ENCODE measurements at places on chromosomes 16 and 17.
A peak's percentile ranks its signal among the peaks of the same experiment; 100 is the strongest.

GRCh38 chr17:68053231-68054013 lies 17.9 kb downstream of the KPNA2 start:
- DNase-seq: no peak

- peak; percentile 63 for DNase-seq
Measured at GRCh38 chr17:42686520-42687128, 4.3 kb downstream of the CNTNAP1 start.

GRCh38 chr17:67374329-67375053 lies 2.6 kb upstream of the PITPNC1 start:
- peak; percentile 82 for DNase-seq

- DNase-seq: no peak
Measured at GRCh38 chr17:46915596-46915995, 7.4 kb upstream of the GOSR2 start.

DNA sequence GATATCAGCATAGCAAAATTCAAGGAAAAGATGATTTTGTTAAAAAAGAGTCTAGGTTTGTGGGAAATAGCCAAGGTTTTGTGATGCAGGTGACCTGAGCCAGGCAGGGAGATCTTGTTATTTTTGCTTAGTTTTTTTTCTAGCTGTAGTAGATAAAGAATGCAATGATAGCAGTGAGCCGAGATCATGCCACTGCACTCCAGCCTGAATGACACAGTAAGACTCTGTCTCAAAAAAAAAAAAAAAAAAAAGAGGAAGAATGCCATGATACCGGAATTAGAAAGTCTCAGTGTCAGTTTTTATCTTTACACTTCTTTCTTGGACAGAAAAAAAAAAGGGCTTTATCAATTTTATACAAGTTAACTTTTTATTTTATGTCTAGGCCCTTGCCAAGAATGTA lies 27.5 kb downstream of the TMEM238L start:
- DNase-seq: no peak

GRCh38 chr16:46519063-46519462 lies 102.1 kb downstream of the SHCBP1 start:
- DNase-seq: no peak

DNA sequence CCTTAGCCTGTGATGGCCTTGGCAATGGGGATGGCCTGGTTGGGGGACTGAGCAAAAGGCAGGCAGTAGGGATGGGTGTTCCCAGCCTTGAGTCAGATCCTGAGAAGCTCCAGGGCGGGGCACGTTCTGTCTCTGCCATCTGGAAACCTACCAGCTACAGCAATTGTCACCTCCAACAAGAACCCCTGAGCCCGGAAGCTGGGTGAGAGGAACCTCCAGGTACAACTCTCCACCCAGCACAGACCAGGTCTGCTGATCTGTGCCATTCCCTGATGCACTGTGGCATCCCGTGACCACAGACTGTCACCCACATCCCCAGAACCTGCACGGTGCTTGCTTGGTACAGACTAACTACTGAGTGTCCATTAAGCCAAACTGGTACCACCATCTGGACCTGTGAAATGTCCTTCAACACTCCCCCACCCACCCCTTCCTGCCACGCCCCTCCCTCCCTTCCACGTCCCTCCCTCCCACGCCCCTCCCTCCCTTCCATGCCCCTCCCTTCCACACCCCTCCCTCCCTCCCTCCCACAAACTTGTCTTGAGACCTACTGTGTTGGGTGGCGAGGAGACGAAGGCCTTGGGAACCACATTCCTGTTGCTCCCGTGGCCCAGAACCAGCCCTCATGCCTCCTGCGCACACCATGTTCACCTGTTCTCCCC lies 16.6 kb downstream of the MYO15B start:
- DNase-seq: no peak

GRCh38 chr17:59491353-59492090 lies 73.9 kb upstream of the DHX40 start:
- no peak for DNase-seq

GRCh38 chr16:88550246-88550661 lies 19.9 kb upstream of the ZC3H18 start:
- no peak for DNase-seq

GRCh38 chr17:79960788-79961522 lies 74.7 kb downstream of the TBC1D16 start:
- no peak for DNase-seq

- DNase-seq: no peak
Measured at GRCh38 chr16:12002447-12003006, 26.0 kb downstream of the SNX29 start.

- DNase-seq: no peak
Measured at GRCh38 chr16:1913327-1914083, 4.7 kb downstream of the HS3ST6 start.

DNA sequence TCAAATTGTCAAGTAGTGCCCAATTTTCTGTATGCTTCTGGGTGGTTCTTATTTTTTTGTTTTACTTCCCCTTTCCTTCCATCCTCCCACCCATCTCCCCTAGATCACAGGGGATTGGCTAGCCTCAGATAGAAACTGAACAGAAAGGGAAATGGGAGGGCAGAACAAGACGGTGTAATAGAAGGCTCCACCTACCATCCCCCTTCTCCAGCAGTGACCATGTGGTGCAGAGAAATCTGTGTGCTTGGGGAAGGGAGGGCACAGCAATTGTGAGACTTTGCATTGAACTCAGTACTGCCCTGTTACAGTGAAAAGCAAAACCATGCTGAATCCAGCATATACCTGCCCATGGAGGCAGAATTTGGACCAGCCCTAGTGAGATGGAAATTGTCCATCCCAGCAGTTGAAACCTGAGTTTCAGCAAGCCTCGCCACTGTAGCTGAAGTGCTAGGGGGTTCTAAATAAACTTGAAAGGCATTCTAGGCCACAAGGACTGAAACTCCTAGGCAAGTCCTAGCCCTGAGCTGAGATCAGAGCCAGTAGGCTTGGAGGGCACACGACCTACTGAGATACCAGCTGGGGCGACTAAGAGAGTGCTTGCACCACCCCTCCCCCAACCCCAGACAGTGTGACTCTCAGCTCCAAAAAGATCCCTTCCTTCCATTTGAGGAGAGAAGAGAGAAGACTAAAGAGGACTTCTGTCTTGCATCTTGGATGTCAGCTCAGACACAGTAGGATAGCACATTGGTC lies 5.2 kb downstream of the SLFN11 start:
- no peak for DNase-seq

- DNase-seq: no peak
Measured at GRCh38 chr17:21079196-21079595, 36.4 kb upstream of the USP22 start.

- DNase-seq: no peak
Measured at GRCh38 chr16:84212154-84212553, 21.2 kb downstream of the ADAD2 start.

DNA sequence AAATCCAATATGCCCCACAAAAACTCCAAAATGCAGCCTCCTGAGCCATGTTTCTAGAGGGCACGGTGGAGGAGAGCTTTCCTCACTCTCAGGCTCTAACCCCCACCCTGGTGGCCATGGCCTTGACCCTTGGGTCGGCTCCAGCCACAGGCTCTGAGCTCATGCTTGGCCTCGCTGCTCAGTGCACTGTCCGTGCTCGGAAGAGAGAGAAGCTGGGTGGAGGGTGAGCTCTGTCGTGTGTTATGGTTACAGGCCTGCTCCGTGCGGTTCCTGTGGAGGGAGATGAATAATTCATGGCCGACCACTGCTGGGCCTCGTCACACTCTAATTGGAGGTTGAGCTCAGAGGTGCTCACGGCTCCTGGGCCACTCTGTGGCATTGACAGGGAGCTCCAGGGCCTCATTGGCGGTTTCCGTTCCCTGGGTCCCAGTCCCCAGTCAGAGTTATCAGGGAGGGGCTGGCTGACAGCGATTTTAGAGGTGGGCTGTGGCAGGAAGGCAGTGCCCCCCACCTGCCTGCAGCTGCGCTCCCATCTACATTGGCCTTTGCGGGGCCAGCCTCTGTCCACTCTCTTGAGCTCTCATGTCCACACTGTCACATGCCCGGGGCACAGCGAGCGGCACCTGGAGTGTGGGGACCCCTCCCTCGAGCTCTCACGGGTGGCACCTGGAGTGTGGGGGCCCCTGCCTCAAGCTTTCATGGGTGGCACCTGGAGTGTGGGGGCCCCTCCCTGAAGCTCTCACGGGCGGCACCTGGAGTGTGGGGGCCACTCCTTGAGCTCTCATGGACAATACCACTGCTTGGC lies 24.9 kb downstream of the ACSF3 start:
- peak; percentile 32 for DNase-seq

DNA sequence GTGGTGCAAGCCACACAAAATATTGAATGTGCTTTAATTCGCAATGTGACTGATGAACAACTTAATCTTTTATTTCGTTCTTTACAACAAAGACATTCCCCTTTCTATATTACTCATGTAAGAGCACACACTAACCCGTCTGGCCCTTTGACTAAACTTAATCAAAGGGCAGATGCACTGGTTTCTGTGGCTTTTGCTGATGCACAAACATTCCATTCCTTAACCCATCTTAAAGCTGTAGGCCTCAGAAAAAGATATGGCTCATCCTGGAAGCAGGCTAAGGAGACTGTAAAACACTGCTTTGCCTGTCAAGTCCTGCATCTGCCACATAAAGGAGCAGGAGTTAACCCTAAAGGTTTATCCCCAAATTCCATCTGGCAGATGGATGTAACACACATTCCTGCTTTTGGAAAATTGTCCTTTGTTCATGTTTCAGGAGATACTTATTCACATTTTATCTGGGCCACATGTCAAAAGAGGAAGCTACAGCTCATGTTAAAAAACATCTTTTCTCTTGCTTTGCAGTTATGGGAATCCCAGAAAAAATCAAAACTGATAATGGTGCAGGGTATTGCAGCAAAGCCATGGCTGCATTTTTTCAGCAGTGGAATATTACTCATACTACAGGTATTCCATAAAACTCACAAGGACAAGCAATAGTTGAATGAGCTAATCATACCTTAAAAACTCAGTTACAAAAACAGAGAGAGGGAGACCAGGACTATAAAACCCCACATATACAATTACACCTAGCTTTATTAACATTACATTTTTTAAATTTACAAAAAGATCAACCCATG lies 137.2 kb downstream of the AHSP start:
- DNase-seq: no peak

- DNase-seq: no peak
Measured at GRCh38 chr17:76437467-76438402, 15.2 kb downstream of the UBE2O start.

DNA sequence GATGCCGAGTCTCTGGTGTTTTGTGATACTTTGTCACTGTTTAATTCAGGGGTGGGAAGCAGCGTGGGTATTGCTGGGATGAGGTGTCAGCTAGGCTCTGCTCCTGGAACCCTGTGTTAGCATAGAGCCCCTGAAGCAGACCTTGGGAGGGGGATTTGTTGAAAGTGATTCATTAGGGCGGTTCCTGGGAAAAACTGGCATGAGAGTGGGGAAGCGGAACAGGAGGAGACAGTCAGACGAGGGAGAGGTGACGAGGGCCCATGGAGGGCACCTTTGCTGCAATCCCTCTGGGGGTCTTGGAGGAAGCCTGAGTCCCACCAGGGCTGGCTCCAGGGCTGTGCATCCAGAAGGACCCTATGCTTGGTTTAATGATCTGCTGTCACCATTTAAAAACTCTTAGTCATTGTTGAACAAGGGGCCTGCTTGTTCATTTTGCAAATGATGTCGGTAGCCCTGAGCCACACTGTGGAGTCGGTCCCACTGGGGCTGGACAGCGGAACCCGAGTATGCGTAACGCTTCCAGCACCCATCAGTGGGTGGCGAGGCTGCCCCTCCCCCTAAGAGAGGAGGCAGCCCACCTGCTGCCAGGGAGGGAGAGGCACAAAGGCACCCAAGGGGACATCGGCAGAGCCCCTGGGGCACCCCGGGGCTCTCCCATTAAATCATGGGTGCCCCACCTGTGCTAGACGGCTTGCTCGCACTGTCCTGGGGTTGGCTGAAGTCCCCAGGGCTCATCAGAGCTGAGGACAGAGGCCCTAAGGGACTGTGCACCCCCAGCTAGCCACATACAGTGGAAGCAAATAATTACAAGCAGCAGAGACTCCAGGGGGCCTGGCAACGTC lies 35.4 kb downstream of the WFDC1 start:
- no peak for DNase-seq

All from ELF-1 (cell line).